ENCODE measurements at places on chromosomes 16 and 17. TPM values are rescaled to one million over a fixed set of nuclear protein-coding genes. Genes with fewer than 3 reads are reported as not detected.

The NPIPA5 gene
- total RNA-seq, result 12.3 TPM

The MYH3 gene
- total RNA-seq, result 1.2 TPM

The CBX1 gene
- 30.7 TPM for total RNA-seq

The STX1B gene
- total RNA-seq, result 0.32 TPM

The SCNN1B gene
- 38.3 TPM for total RNA-seq

The LRRC36 gene
- total RNA-seq, result 42.1 TPM

The SLC16A11 gene
- 7.7 TPM for total RNA-seq

The KRTAP2-2 gene
- not detected for total RNA-seq

The MPHOSPH6 gene
- total RNA-seq, result 24.3 TPM

The TRPV3 gene
- total RNA-seq, result 0.68 TPM

The DNAJA2 gene
- 53.1 TPM for total RNA-seq

The KIF18B gene
- 0.89 TPM for total RNA-seq

The COA3 gene
- 54.5 TPM for total RNA-seq

The VAT1L gene
- total RNA-seq, result 0.38 TPM

The ITGB3 gene
- total RNA-seq, result 10.5 TPM

The NPIPB6 gene
- total RNA-seq, result not detected

The OTOP3 gene
- not detected for total RNA-seq

The MYH2 gene
- 0.06 TPM for total RNA-seq

The DBNDD1 gene
- total RNA-seq, result 4.2 TPM

The ZCCHC14 gene
- total RNA-seq, result 23.9 TPM

The CHRNE gene
- 0.71 TPM for total RNA-seq

The NEUROD2 gene
- total RNA-seq, result not detected

The ASB16 gene
- total RNA-seq, result not detected

The PSMB3 gene
- total RNA-seq, result 128 TPM

The KRT28 gene
- total RNA-seq, result not detected

The SHBG gene
- not detected for total RNA-seq

The SLC12A3 gene
- not detected for total RNA-seq

The IL4R gene
- total RNA-seq, result 143 TPM

The MT1M gene
- 29.8 TPM for total RNA-seq

Measured in lower lobe of right lung (tissue), 2 donors.